Stimulated activated CD4-positive, alpha-beta T cell treated with anti-CD3 and anti-CD28 coated beads, Interleukin-15, amount 100 ng/mL, for 1 hour (primary cell): ENCODE measurements at places on chromosomes 1 and 21.

- DNase-seq = no peak
Measured at GRCh38 chr1:152444045-152444444, 30.0 kb upstream of the CRNN start.

GRCh38 chr1:205286335-205286950 lies 35.1 kb downstream of the NUAK2 start:
- no peak for DNase-seq

- DNase-seq = no peak
Measured at GRCh38 chr21:41926117-41926806, 27.6 kb downstream of the C2CD2 start.

DNA sequence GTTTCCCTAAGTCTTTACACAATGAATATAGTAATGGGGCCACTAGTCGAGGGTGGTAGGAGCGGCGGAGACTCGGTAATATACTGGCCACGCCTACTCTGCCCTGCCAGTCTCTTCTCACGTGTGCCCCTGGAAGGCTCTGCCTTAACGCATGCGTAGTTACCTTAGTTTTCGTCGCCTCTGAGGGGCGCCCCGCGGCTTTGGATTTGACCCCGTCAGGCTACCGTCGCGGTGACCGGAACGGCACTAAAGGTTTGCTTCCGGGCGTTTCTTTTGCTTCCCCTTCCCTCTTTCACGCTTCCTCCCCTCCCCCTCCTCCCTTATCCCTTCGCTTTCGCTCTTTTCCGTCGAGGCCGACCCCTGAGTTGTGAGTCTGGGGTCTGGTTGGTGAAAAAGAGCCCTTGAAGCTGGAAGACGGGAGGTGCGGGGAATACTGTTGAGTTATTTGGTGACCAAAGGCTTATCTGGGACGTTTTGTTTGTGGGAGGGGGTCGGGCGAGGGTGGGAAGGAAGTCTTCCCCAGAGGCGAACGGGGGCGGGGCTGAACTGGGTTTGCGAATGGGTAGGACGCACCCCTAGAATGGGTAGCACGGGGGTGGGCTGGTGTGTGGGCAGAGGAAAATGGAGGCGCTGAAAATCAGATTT lies at the start of gene SETDB1:
Gene SETDB1 (plus strand): TSS at position 267 of the 645 bp plus-strand sequence. CDS start 1,352 bp downstream, outside the sequence.
- DNase-seq = peak; percentile 82

DNA sequence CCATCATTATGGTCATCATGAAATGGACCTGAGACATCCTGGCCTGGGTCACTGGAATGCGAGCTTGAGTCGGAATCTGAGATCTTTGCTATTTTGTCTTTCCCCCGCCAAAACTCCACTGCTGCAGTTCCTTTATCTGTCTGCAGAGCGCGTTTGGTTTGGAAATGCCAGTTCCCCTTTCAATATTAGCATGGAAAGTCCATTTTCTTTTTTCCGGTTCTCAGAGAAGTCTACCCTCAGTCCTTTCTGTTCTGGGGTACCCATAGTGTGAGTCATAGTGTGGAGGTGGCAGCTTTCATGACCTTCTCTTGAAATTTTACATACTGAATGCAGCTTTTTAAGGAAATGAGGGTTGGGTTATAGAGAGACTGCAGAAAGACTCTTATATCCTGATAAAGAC lies 14.6 kb downstream of the CACNA1E start:
- no peak for DNase-seq

DNA sequence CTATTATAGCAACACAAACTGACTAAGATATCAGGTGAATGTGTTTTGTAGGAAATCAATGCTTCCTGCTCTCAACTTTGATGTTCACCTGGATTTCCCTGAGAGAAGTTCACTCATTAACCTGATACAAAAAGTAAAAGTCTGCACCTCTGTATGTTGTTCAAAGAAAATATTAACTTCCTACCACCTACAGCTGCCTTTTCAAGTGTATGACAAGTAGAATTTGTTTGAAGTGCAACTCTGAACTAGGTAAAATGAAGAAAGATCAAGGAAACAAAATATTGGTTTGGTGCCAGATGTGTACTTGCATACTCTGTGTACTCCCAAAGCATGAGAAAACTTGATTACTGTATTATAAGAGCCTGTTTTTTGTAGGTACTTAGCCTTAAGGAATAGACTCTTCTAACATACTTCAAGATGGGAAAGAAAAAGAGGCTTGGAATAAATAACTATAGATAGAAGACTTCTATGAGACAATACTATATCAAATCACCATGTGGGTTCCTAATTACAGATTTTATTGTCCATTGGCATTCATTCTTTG lies 193.4 kb downstream of the APP start:
- DNase-seq = no peak

GRCh38 chr1:112906150-112906698 lies 49.8 kb downstream of the SLC16A1 start:
- no peak for DNase-seq

DNA sequence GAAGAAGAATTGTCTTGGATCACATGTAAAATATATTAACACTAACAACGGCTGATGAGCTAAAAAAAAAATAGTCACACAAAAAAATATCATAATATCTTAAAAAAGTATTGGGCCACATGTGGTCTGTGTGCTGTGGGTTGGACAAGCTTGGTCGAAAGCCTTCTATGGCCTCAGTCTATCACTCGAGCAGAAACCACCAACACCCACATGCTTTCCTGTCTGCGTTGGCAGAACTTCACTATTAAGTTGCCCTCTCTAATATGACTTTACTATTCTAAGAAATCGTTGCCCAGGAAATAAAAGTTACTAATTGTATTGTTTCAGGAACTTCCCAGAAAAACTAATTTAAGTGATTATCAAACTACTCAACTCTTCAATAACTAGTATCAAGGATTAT lies 28.2 kb upstream of the ETS2 start:
- no peak for DNase-seq

DNA sequence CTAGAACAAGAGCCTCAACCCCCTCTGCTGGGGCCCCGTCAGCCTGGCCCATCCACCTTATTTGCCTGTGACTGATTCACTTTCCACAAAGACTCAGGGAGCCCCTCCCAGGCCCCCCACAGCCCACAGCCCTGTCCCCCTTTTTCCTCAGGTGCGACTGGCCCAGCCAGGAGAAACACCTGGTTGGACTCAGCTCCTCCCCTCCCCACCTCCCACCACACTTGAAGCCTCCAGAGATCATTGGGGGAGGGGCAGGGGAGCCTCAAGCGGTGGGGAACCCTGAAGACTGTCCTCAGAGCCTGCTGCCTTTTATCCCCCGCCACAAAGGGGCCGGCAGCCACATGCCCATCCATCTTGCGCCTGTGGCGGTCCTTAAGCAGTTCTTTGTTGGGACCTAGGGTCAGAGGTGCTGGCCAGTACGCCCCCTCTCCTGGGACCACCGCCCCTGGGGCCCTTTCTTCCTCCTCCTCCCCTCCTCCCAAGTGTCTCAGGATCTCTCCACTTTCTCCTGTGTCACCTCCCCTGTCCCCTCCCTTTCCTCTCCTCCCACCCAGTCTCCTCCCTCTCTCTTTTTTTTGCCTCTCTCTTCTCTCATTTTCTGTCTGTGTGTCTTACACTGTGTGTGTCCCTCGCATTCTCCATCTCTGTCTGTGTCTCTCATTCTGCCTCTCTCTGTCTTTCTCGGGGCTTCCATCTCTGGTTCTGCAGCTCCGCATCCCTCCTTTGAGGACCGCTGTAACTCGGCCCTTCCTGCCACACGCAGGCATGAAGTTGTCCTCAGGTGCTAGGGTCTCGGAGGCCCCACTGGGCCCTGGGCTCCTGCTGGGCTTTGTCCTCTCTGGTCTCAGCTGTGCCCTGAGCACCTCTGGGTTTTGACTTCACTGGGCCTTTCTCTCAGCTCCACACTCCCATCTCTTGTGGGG lies 12.2 kb downstream of the CRABP2 start:
- DNase-seq = no peak

GRCh38 chr1:175408986-175409385 lies 216.4 kb upstream of the KIAA0040 start:
- no peak for DNase-seq

DNA sequence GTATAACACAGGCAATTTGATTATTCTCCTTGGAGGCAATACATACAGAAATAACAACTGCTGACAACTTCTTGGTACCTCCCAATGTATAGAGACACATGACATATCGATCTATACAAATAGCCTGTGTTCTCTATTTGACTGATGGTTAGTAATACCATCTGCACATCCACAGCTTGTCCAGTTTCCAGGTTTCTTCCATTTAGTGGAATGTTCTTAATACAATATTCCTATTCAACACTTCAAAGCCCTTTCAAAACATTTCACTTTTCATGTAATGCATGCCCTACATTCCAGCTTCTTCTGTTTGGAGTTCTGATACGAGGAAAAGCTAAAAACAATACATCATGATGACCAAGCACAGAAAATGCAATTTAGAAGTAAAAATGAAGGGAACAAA lies 37.0 kb upstream of the GORAB start:
- no peak for DNase-seq

DNA sequence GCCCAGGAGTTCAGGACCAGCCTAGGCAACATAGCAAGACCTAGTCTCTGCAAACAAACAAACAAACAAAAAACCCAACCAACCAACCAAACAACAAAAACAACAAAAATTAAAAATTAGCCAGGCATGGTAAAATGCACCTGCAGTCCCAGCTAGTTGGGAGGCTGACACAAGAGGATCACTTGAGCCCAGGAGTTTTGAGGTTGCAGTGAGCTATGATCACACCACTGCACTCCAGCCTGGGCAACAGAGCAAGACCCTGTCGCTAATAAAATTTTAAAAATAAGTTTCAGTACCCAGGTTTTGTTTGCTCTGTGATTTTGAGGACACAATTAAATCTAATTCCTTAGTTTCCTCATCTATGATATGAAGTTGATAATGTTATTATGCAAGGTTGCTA lies 201.3 kb downstream of the SLC45A1 start:
- no peak for DNase-seq

- DNase-seq = no peak
Measured at GRCh38 chr1:55604749-55605148, 389.6 kb upstream of the USP24 start.

GRCh38 chr21:45640888-45641479 lies 2.5 kb upstream of the PCBP3 start:
- DNase-seq = no peak

DNA sequence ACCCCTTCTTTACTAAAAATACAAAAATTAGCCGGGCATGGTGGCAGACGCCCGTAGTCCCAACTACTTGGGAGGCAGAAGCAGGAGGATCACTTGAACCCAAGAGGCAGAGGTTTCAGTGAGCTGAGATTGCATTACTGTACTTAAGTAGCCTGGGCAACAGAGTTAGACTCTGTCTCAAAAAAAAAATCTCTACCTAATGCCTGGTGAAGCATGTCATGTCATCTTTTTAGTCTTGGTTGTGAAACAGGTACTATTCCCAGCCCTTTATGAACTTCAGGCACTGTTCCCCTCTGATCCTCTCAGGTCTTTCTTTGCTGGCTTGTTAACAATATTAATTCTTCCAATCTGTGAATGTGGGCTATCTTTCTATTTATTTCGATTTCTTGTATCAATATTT lies 22.1 kb downstream of the PRRC2C start:
- DNase-seq = no peak

DNA sequence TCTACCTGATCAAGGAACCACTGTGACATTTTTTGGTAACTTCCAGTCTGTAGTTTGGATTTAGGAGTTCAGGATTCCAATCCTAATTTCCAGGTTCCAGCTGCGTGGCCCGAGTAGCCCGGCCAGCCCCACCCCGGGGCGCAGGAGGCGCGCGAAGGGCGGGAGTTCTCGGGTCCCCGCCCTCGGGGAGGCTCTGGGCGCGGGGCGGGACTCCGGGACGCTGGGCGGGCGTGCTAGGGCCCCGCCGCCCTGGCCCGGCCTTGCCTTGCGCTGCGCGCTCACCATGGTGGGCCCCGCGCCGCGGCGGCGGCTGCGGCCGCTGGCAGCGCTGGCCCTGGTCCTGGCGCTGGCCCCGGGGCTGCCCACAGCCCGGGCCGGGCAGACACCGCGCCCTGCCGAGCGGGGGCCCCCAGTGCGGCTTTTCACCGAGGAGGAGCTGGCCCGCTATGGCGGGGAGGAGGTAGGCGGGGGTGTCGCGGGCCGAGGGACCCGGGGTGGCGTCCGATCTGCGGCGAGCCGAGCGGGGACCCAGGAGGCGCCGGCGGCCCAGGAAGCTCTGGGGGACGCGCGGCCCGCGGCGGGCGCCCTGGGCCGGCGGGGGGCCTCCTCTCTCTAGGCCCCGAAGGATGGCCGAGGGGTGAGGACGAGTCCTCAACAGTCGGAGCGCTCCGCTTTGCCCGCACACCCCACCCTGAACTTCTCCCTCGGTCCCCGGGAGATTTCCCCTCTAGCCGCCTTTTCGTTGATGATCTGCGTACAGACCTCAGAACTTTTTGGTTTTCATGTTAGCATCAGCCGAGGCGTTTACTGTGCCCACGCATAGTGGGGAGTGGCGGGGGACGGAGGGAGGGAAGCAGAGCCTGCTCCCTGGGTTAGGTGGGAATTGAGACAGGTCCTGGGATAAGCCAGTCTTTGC lies at the start of gene NENF:
Gene NENF (plus strand): TSS at position 260 of the 916 bp plus-strand sequence. CDS start 24 bp downstream, at position 284.
- DNase-seq = peak; percentile 70

DNA sequence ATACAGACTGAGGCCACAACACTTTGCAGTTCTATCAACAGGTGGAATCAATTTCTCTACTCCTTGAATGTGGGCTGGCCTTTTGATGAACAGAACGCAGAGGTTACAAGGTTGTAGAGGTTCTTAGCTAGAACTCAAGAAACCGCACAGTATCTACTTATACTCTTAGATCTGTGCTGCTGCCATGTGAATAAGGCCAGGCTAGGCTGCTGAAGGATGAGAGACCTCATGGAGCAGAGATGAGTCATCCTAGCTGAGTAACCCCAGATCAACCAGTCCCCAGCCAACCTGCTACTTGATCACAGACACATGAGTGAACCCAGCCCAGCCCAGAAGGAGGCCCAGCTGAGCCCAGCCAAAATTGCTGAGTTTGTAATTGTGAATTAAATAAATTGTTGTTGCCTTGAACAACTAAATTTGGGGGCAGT lies 35.3 kb upstream of the BCAR3 start:
- DNase-seq = no peak

DNA sequence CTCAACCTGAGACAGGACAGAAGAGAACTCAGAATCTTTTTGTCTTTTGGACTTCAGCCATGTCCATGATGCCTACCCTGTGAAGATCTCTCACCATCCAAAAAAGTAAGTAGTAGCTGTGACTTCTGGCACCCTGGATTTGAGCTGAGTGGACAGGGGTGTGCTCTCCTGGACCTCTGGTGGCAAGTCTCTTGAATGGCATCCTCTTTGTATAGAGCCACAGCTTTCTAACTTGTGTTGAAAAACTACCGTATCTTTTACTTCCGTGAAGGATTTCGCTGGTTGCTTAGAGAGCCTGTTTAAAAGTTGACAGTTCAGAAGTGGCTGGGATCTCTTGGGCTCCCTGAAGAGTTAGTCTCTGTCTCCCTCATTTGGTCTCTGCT lies 1.8 kb downstream of the MFN2 start:
- DNase-seq = no peak

DNA sequence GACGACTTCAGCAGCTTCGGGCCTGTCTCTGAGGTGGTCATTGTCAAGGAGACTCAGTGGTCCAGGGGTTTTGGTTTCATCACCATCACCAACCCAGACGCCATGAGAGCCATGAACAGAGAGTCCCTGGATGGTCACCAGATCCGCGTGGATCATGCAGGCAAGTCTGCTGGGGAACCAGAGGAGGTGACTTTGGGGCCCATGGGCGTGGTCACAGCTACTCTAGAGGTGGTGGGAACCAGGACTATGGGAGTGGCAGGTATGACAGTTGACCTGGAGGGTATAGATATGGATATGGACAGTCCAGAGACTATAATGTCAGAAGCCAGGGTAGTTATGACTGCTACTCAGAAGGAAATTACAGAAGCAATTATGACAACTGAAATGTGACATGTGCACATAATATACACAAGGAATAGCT lies 19.3 kb upstream of the METTL13 start:
- no peak for DNase-seq
